ENCODE measurements at places on chromosomes 16 and 17.

DNA sequence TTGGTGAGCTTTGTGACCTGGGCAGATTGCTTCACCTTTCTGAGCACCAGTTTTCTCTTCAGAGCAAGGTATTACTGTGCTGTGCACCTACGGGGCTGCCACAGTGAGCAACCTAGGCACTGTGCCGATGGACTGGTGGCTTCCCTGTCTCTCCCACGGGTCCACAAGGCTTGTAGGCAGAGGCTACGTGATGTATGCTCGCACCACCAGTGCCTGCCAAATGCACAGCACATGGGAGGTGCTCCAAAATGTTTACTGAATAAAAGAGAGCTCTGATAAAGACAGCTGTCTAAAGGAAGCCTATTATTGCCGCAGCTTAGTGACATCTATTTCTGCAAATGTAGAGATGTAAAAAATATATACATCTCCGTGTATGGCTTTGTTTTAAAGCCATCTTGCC is 139.2 kb downstream of the CDK5R1 start:
- DNase-seq, result no peak

DNA sequence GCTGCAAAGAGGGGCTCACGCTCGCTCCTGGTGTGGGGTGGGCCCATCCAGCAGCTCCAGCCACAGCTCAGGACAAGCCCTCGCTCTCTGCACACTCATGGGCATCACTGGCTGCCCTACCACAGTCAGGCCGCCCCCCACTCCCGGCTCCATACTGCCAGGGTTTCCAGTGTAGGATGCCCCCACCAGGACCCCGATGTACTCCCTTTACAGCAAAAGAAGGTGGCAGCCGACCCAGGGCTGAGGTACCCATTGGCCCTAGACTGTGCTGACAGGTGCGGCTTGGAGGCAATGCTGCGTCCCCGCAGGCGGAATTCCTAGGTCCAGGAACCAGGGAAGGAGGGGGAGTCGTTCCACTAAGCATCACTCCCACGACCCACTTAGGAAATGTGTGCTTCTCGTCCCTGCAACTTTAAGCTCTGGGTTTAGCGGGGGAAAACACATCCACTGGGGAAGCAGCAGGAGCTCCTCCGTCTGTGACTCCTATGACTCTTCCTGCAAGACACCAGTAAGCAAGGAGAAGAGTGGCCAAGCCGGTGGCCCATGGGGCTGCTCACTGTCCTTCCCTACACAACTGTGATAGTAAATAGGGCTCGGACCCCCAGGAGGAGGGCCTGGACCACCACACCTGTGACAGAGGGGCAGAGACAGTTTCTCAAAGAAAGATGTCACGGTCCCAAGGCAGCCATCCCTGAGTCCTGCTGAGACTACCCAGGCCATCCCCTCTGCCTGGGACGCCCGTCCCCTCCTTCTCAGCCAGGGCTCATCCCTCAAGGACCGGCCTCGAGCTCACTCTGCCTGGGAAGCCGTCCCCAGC is 13.1 kb downstream of the CORO7 start:
- no peak for DNase-seq

DNA sequence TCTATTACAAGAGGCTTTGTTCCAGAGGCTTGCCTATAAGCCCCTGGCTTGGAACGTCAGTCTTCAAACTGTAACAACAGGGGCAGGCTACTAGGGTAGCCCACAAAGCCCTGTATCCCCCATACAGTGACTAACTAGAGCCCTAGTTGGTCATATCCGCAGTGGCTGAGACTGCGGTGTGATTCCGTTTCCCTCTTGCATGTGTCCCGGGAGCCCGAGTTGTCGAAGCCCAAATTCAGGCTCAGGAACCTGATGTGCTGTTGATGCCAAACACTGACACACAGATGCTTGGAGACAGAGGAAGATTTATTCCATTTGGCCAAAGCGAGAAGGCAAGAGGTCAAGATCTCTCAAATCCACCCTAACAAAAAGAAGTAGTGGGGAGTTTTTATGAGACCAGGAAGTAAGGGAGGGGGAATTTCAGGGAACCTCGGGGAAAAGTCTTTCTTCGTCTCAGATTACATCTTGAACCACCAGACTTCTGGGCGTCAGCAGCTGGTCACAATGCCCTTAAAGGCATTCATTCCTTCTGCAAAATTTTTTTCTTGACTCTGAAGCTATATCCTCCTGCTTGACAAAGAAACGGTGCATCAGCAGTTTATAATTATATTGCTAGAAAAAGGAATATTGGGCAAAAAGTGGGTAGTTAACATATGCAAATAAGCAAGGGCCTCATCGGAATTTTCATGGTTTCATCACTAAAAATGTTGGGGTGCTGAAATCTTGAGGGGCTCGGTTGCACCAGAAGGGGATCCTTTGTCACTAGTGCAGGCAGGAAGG is 879 bp downstream of the SLFN5 start:
- peak; percentile 68 for DNase-seq

GRCh38 chr17:35374766-35375344 is 1.4 kb upstream of the SLFN11 start:
- no peak for DNase-seq

GRCh38 chr17:13888056-13888609 is 181.2 kb upstream of the COX10 start:
- DNase-seq, result no peak

GRCh38 chr16:19948186-19949104 is 63.8 kb upstream of the GPRC5B start:
- no peak for DNase-seq

- no peak for DNase-seq
Observed at GRCh38 chr17:62637809-62638208, 10.3 kb downstream of the MRC2 start.

DNA sequence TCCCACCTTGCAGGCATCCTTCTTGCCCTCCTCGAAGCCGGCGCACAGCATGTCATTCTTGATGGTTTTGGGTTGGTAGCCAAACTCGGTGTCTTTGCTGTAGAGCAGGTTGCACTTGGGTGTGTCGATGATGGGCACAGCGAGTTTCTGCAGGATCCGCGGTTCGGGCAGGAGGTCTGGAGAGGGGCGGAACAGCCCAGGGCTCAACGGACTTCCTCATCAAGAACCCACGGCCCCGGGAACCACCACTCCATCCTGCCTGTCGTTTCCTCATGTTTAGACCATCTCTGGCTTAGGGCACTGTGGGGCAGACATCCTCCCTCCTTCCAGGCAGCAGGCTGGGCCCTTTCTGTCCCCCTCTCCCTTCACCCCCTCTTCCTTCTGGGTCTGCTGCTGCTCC is 6.5 kb downstream of the PRSS27 start:
- DNase-seq, result no peak

GRCh38 chr16:81273223-81273950 is 34.9 kb downstream of the BCO1 start:
- DNase-seq, result no peak

DNA sequence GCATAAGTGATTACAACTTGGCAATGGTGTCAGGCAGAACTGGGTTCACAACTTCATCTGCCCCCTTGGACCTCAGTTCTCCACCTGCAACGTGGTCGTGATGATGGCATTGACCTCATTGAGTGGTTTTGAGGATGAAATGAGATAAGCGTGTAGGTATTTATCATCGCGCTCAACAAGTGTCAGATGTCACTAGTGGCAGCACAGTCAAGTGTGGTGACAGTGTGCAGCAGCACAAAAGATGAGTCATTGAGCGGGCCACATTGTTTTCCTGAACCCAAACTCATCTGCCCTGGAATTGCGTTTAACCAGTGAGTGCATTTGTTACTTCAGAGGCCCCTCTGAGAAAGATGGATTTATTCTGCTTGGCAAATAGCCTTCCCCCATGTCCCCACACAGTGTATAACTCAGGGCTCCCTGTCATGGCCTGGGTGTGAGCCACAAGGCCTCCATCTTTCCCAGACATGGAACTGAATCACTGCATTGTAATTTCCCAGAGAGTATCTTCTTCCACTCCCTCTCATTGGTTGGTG is 20.9 kb downstream of the IRX3 start:
- no peak for DNase-seq

DNA sequence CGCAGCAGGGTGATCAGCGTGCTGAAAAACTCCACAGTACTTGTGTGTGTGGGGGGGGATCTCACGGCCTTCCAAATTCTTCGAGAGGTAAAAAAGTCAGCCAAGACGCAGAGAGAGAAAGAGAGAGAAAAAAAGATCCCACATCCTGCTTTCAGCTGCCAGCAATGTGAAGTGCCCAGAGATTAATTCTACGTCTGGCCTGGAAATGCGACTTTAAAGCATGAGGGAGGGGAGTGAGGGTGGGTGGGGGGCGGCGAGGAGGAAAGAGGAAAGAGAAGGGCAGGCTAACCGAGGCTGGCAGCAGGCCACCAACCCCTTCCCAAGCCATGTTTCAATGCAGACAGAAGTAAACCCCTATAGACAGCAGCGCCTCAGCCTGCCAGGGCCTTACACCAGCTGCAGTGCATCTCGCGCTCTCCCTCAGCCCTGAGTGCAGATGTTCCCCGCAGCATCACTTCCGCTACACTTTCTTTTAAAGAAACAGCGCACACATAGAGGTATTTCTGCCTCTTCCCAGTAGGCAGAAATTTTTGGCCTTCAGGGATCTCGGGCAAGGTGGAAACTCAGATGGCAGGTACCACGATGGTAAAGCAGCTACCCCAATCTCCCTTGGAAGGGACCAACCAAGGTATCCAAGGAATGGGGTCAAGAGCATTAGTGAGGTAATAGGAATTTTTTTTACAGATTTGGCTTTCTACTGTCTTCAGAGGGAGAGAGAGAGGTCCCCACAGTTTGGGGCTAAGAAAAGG is 87.8 kb downstream of the SMG6 start:
- no peak for DNase-seq
